Activated T-cell treated with anti-CD3 and anti-CD28 coated beads for 4 hours (primary cell): ENCODE measurements at places on chromosomes 6 and 20.

- DNase-seq: no peak
Measured at GRCh38 chr6:170470734-170471133, 82.4 kb downstream of the PSMB1 start.

DNA sequence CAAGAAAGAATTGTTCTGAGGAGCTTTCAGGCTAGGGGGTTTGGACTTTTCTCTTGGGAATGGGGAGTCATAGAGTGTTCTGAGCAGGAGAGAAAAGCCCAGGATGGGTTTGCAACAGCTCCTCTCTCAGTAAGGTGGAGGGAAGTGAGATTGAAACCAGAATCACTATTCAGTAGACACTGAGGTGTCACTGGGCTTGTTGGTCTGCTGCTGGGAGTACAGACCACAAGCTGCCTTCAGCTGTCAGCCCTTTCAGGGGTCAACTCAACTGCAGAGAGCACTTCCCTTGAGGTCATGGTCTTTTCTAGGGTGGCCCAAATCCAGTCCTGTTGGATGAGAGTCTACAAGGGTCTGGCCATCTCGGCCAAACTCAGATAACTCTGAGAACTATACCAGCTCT lies 12.9 kb upstream of the FOXA2 start:
- DNase-seq: no peak

DNA sequence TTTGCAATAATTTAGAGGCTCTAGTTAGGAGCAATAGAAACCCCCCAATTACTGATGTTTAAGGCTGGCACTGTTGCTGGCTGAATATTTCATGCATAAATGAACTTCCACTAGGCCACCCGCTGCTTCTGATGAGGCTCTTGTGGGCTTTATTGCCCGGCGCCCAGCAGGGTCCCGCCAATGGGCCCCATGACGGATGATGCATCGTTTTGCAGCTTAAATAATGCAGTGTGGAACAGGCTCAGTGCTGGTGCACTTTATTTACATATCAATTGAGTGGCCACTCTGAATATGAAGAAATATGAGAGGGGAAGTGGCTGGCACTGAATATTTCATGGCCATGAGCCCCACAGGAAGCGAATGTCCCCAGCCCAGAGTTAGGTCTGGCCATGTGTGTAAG lies 155.3 kb upstream of the MAFB start:
- no peak for DNase-seq

DNA sequence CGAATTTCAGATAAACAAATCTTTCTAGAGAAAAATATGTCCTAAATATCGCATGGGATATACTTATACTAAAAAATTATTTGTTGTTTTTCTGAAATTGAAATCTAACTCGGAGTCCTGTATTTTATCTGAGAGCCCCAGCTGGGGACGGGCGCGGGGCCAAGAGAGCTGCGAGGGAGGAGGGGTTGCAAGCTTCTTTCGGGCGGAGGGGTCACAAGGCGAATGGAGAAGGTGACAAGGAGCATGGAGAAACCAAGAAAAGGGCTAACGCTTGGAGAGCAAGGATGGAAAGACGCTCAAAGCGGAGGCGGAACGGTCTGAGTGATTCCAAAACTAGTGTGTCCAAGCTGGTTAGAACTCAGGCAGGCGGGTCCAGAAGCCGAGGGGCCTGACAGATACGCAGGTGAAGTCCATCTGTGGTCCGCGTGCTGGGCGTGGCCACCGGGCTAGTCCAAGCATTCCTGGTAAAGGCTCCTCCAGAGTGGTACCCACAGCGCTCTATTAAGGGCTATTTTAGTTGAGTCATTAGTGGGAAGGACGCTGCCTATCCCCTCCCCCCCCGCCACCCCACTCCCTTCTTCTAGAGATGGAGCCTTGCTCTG lies 41.5 kb upstream of the ZNFX1 start:
- DNase-seq: no peak

DNA sequence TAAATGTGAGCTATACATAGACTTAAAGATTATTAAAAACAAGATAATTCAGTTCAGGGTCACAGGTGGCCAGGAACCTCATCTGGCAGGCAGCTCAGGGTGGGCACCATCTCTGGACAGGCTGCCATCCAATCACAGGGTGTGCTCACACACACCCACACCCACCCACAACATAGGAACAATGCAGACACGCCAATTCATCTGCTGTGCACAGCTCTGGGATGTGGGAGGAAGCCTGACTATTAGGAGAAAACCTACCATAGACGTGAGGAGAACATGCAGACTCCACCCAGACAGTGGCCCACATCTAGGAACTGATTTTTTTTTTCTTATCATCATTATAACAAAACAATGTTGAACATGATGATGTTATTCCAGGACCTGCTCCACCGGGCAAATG lies 286.7 kb downstream of the PRL start:
- DNase-seq: no peak

DNA sequence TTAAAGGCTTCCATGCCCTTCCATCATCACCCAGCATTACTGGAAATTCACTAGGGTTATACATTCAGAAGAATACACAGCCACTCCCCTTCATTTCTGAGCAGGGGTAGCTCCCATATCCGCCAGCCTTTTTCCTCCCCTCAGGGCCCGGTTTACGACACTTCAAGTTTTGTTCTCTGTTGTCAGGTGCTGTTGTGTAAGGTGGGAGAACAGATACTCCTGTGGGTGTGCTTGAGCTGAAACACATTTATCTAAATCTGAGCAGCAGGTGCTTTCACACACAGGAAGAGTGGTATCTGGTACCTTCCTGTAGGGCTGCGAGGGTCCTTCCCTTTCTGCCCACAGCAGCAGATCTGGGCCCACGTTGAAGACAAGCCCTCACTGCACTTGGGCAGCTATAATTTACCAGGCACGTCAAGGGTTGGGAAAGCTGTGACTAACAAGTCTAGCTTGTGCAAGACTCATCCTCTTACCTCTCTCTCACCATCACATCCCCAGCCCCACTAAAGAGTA lies 215.8 kb upstream of the RREB1 start:
- DNase-seq: no peak

DNA sequence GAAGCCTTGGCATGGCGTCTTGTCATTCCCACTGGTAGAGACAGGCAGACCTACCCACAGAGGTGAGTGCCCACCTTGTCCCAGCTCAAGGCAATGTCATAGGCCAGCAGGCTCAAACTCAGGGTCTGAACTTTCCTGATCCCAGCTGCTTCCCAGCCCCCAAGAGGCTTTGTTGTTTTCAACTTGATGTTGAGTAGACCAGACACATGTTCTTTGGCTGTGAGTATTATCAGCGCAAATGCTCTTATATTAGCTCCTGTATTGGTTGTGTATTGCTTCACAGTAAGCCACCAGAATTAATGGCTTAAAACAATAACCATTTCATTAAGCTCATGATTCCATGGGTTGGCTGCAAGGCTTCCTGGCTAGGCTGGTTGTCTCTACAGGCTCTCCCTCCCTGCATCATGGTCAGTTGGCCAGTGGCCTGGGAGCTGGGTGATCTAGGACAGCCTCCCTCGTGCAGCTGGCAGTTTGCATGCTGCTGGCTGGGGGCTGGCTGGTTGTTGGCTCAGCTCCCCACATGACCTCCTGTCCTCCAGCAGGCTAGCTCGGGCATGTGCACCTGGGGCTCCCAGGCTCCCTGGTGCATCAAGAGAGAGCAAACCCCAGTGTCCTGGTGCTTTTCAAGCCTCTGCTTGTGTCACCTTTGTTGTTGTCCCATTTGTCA lies 21.6 kb downstream of the TOX2 start:
- no peak for DNase-seq

- no peak for DNase-seq
Measured at GRCh38 chr6:2739335-2739734, 11.4 kb downstream of the MYLK4 start.

DNA sequence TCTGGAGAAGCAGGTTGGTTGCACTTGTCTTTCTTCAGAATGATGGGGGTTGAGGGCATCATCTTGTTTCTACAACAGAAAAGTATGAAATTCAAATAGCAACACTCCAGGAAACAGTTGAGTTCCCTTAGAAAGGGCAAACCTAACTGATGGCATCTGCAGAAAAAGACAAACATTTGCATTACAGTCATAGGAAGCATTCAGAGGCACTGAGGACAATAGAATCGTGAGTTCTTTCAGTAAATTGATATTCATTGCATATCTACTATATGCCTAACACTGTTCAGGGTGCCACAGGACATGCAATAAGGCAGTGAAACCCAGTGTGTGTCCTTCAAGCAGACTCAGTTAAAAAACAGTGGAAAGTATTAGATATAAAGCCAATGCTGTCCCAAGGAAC lies 41.1 kb upstream of the OPN5 start:
- DNase-seq: no peak

DNA sequence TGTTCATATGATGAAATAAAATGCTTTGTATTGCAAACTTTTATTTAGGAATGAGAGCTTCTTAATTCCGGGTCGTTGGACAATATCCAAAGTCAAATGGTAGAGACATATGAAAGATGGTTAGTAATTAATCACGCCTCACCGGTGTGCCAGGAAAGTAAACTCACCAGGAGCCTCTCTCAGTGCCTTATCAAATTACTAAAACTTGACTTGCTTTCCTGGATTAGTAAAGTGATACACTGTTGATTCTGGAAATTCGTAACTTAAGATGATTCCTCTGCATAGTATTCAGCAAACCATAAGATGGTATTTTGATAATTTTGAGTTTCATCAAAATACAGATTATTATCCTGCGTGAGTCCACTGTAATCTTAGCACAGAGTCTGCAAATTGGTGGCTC lies 115.2 kb downstream of the PAX1 start:
- DNase-seq: no peak

DNA sequence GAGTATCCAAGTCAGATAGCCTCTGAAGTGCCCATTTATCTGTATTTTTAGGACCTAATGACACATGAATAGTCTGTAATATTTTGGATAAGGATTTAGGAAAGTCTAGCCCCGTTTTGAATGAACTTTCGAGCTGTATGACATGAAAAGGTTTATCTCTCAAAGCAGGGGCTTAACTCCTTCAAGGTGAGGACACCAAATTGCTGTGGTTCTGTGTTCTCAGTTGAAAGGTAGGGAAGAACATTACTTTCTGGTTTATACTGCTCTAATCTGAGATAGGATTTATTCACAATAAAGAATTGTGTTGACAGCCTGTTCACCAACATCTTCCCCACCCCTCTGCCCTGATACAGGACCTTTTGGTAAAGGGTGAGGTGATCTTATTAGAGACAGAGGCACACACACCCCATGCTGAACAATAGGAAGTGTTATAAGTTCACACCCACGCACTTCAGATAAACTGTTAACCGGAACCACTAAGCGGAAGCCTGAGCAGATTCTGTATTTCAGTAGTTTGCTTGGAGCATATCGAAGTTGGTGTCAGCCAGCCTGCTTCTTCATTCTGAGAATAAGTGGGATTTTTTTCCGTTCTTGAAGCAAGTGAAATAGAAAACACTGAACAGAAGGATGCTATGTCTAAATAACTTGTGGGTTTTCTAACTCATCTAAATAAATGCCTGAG lies 223.3 kb downstream of the TMEM242 start:
- peak; percentile 47 for DNase-seq

GRCh38 chr6:26044140-26045064 lies 42.8 kb upstream of the HFE start:
- no peak for DNase-seq

DNA sequence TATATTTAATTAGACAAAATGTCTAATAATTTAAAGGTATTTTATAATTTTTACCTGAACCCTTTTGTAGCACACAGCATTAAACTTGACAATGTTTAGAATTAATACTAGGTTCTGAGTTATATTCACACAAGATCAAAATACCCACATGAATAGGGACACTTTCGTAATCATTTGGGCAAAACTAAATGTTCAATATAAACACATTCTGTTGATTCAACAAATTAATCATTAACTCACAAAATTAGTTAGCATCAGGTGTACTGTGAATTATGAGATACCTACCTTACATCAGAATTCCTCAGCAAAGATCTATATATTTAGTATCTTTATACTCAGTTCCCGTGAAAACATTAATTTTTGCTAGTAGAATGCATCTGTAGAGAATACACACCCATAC lies 481.5 kb upstream of the MANEA start:
- DNase-seq: no peak

GRCh38 chr20:38674765-38675133 lies 49.5 kb upstream of the SLC32A1 start:
- DNase-seq: no peak

- no peak for DNase-seq
Measured at GRCh38 chr20:10672624-10673127, 1.1 kb downstream of the JAG1 start.

DNA sequence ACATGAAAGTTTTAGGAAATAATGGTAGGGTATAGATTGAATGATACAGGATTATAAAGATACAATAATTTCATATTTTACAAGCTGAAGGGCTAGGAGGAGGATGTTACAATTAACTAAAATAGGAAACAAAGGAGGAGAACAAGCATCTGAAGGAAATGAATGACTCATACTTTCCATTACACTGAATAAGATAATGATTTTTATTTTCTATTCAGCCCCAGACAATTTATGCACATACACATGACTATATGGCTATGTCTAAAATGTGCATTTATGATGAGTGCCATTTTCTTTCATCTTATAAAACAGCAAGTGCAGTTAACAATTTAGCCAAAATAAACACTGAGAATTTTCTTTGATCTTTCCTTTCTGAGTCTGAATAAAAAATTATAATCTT lies 994.6 kb upstream of the ADGRB3 start:
- no peak for DNase-seq

DNA sequence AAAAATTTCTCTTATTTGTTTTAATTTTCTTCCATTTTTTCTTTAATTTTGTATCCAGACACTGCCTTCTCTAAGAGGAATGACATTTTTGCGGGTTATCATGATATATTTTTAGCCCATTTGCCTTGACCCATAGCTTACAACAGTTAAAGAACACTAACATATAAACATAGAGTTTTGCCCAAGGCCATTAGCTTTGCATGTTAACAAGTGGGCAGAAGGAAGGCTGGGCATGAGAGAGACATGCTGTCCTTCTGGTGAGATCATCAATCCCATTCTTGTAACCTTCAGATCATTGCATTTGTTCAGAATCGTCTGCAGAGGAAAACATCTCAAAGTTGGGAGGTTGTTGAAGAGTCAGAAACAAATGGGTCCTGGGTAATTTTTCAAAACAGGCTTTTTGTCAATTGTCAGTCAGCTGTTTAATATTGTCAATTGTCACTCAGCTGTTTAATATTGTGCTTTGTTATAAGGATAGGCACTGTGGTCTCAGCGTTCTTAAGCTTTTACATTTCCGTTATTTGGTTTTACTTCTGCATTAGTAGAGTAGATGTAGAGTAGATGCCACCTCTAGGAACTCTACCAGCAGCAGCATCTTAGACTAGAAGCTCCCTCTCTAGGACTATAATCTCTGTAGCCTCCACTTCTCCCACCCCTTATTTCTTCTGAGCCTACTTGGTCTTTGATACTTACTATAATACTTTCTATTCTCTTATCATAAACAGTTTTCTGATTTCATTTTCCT lies 243.1 kb downstream of the ESR1 start:
- DNase-seq: no peak
